ENCODE measurements at places on chromosomes 16 and 17. TPM values are rescaled to one million over a fixed set of nuclear protein-coding genes. Genes with fewer than 3 reads are reported as not detected.
A peak's percentile ranks its signal among the peaks of the same experiment; 100 is the strongest.

DNA sequence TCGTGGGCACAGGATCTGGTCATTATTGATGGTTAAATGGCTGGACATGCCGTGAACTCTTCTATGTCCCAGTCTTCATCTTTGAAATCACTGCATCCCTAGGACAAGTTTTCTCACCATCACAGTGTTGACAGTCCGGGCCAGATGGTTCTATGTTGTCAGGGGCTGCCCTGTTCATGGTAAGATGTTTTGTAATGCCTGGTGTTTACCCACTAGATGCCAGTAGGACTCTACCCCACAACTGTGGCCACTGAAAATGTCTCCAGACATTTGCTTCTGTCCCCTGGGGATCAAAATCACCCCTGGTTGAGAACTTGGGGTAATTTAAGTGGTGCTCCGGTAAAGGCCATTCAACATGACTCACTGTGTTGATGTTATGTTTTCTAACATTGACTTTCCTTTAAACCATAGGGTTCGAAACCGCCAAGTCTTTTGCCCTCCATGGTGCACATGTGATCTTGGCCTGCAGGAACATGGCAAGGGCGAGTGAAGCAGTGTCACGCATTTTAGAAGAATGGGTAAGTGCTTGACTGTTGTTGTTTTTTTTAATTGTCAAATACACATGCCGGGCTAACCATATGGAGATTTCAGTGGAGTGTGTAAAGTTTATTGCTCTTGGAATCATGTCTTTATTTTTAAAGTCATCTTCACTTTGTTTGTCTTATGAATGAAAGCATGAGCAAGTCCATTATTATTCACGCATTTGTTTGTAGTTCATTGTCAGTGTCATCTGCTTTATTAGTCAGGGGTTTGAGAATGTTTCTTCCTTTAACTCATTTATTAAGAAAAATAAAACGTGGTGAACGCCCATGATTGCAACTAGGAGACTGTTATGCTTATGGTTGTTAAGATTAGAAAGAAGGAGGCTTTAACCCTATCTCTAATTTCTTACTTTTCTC is 64.6 kb downstream of the WWOX start:
- no peak for DNase-seq

DNA sequence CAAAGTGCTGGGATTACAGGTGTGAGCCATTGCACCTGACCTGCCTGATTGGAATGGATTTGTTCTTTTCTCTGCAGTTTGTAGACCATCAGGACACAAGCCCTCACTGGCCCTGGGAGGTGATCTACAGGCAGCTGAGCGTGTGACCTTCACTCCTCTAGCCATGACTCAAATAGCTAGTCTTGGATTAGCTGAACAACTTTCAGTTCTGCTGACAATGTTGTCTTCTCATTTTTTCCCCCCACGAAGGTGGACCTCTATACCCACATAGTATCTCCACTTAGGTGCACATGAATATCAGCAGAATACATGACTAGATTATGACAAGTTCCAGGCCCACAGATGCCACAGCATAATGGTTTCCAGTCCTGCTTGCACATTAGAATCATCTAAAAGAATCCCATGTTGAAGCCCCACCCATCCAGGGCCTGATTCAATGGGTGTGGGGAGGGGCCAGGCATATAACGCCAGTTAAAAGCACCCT is 36.8 kb downstream of the HS3ST3B1 start:
- DNase-seq = no peak

DNA sequence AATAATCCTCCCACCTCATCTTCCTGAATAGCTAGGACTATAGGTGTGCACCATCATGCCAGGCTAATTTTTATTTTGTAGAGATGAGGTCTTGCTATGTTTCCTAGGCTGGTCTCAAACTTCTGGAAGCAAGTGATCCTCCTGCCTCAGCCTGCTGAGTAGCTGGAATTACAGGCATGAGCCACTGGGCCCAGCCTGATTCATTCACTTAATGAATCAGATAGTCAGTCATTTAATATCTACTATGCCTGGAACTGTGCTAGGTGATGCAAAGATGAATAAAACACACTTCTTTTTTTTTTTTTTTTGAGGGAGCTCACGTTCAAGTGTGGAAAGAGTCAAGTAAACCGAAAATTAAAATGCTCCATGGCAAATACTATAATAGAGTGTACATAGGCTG is 39.4 kb downstream of the EFCAB13 start:
- no peak for DNase-seq

DNA sequence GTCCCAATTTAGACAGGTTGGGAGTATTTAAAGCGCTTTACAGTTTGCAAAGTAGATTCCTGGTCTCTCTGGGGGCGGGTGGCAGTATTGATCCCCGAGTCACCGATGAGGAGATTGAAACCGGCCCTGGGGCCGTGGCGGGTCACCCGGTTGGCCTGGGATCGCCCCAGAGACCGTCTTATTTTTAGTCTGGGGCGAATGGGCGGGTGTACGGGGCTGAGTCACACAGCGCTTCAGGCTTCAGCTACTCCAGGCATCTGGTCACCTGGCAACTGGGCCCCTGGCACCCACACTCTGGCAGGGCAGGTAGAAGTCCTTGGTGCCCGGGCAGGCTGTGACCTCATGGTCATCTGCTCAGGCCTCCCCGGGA is 669 bp downstream of the MIEF2 start:
- DNase-seq = peak; percentile 52

- DNase-seq = no peak
Measured at GRCh38 chr17:30950189-30950588, 20.6 kb upstream of the RNF135 start.

GRCh38 chr17:69187294-69187693 is 41.3 kb downstream of the ABCA10 start:
- DNase-seq = no peak

The NXN gene
- total RNA-seq = 18.9 TPM

The KCTD2 gene
- 22.7 TPM for total RNA-seq

The ATP1B2 gene
- total RNA-seq = 1.4 TPM

The SLC16A6 gene
- total RNA-seq = 0.41 TPM

The DPEP3 gene
- total RNA-seq = not detected

The ABCC11 gene
- total RNA-seq = not detected

The ZNF778 gene
- 17.1 TPM for total RNA-seq

The WFIKKN2 gene
- total RNA-seq = 0.14 TPM

The CCR7 gene
- total RNA-seq = not detected

The SLC12A3 gene
- total RNA-seq = not detected

The NATD1 gene
- 9.7 TPM for total RNA-seq

Measured in thoracic aorta (tissue), 2 donors.